ENCODE measurements at places on chromosomes 6 and 20.

DNA sequence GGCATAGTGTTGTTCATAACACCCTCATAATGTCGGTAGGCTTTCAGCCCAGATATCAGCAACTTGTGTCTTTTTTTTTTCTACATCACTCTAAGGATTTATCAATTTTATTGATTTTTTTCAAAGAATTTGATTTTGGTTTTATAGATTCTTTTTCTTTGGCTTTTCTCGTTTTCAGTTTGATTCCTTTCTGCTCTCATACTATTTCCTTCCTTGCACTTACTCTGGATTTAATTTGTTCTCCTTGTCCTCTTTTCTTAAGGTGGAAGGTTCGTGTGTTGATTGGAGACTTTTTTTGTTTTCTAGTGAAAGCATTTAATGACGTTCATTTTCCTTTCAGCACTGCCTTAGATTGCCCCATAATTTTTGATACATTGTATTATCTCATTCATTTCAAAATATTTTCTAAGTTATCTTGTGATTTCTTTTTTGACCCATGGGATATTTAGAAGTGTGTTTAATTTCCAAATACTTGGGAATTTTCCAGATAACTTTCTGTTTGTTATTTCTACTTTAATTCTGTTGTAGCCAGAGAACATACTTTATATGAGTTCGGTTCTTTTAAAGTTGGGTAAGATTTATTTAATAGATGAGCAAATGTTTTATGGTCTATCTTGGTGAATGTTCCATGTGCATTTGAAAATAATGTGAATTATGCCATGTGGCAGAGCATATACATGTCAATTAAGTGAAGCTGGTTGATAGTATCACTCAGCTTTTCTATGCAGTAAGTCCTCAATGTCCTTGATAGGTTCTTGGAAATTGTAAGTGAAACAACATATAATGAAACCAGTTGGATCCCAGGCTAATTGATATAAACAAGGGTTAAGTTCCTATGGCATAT lies 62.8 kb downstream of the IRF4 start:
- DNase-seq = no peak

GRCh38 chr6:21201187-21201586 lies 392.4 kb upstream of the SOX4 start:
- DNase-seq = no peak

- DNase-seq = no peak
Observed at GRCh38 chr6:113403966-113404595, 453.1 kb upstream of the MARCKS start.

- DNase-seq = peak; percentile 15
Observed at GRCh38 chr6:41247882-41248705, 19.9 kb downstream of the TREML4 start.

GRCh38 chr20:10468340-10468845 lies 33.3 kb downstream of the SLX4IP start:
- DNase-seq = no peak

DNA sequence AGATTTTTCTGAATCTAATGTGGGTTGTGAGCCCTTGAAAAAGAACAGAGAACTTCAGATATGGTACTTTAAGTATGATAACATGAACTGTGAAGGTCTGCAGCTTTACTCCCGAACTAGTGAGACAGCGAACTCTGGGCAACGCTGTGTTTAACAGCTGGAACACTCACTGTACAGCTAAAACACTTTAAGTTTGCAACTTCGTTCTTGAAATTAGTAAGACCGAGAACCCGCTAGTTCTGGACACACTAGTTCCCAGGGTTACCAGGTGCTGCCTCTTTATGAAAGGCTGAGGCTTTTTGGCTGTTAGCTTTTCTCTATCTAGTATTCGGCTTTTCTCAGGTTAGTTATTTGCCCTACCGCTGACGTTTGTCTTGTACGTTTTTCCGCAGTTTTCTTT lies 52.9 kb downstream of the RIOK1 start:
- DNase-seq = no peak

- no peak for DNase-seq
Observed at GRCh38 chr6:12893036-12893435, 176.5 kb downstream of the PHACTR1 start.

DNA sequence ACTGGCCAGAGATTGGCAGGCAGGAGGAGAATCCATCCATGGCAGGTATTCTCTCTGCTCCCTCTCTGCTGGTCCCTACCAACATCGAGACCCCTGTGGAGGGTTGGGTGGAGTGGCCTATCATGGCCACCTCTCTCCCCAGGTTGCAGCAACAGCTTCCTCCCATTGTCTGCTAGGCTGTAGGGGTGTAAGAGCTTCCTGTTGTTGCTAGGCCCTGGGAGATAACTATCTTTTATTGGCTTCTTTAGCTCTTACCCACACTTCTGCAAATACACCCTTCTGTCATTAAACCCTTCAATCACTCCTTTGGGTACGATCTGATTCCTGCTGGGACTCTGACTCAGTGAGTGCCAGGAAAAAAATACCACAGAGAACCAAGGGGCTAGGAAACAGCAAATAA lies 66.6 kb upstream of the FAM184A start:
- no peak for DNase-seq

DNA sequence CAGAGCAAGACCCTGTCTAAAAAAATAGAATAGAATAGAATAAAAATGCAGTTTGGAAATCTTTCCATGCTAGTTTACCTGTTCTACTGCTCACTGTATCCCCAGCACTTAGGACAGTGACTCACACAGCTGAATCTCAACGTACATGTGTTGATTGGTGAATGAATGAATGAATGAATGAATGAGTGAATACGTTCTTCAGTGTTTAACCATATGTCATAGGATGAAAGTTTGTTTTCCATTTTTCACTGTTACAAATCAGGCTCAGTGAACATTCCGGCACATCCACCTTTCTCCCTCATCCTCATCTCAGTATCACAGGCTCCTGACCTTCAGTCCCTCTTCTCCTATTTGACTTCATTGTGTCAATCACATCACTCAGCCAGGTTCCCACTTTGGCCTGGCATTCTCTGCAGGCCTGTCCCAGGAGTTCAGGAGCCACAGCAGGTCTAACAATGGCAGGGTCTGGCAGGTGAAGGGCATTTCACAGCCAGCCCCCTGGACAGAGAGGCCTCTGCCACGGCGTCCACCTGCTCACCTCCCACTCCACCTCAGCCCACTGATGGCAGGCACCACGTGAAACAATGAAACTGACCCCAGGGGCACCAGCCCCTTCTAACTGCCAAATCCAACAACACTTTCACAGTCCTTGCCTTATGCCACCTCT lies 7.9 kb downstream of the ZC3H12D start:
- no peak for DNase-seq

- DNase-seq = no peak
Observed at GRCh38 chr6:143755301-143755744, 77.6 kb downstream of the PHACTR2 start.

GRCh38 chr6:125818225-125818657 lies 27.5 kb downstream of the NCOA7 start:
- DNase-seq = no peak

GRCh38 chr20:63248835-63249591 lies 5.2 kb downstream of the NKAIN4 start:
- DNase-seq = no peak

GRCh38 chr6:91173651-91174050 lies 586.8 kb upstream of the MAP3K7 start:
- DNase-seq = no peak

DNA sequence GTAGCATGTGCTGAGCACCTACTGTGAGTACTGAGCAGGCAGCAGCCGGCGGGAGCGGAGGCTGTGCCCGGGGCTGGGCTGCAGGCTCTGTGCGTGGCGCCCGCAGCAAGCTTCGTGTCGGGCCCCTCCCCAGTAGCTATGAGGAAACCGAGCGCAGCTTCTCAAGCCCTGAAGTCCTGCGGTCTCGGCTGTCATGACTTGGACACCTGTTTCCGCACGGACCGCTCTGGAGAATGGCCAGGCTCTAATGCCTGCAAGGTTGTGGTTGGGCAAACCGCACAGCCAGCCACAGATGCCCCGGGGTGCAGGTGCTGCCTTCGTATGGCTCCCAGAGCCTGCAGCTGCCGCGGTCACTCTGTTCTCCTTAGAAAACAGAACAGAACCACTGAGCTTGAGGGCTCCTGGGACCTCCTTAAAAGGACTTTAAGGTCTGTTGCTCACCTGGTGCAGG lies 33.7 kb downstream of the PYGB start:
- DNase-seq = peak; percentile 83

DNA sequence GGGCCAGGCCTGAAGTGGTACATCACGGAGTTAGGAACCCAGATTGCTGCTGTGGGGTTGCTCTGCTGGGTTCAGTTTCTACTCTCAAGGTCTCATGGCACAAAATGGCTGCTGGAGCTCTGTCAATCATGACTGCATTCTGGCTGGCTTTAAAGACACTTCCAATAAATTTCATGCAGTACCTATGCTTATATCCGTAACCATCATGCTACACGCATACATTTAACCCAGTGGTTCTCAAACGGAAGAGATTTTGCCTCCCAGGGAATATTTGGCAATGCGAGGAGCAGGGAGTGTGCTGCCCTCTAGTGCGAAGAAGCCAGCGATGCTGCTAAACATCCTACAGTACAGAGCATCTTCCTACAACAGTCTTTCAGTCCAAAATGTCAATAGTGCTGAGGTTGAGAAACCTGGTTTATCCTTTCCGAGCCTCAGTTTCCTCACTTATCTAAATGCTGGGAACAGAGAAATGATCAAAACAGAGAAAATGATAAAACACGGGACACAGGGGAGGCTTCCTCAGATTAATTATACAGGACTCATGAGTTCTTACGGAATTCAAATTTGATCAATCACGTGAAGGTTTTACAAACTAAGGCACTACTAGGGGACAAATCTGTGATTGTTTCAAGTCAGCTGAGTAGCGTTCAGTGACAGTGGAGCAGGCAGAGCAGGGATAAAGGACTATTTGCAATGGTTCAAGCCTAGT lies 9.6 kb upstream of the SLC2A10 start:
- no peak for DNase-seq

DNA sequence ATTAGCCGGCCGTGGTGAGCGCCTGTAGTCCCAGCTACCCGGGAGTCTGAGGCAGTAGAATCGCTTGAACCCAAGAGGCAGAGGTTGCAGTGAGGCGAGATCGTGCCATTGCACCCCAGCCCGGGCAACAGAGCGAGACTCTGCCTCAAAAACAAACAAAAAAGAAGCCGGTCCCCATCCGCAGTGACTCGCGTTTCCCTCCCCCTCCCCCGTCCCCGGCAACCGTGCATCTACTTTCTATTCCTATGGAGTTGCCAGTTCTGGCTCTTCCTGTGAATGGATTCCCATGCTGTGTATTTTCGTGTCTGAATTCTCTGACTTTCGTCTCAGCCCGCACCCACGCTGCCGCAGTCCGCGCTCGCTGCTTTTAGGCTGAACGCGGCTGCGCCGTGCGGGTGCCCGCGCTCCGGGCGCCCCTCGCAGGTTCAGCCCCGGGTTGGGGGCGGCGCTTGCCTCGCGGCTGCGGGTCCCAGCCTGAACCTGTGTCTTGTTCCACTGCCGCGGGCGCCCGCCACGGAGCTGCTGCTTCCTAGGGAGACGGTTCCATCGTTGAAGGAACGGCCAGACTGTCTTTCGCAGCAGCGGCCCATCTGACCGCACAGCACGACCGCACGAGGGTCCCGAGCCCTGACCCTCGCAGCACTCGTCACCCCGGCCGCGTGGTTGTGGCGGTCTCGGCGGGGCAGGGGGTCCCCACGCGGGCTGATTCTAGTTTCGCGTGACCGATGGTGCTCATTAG lies 1.1 kb upstream of the MRGBP start:
- DNase-seq = peak; percentile 82

DNA sequence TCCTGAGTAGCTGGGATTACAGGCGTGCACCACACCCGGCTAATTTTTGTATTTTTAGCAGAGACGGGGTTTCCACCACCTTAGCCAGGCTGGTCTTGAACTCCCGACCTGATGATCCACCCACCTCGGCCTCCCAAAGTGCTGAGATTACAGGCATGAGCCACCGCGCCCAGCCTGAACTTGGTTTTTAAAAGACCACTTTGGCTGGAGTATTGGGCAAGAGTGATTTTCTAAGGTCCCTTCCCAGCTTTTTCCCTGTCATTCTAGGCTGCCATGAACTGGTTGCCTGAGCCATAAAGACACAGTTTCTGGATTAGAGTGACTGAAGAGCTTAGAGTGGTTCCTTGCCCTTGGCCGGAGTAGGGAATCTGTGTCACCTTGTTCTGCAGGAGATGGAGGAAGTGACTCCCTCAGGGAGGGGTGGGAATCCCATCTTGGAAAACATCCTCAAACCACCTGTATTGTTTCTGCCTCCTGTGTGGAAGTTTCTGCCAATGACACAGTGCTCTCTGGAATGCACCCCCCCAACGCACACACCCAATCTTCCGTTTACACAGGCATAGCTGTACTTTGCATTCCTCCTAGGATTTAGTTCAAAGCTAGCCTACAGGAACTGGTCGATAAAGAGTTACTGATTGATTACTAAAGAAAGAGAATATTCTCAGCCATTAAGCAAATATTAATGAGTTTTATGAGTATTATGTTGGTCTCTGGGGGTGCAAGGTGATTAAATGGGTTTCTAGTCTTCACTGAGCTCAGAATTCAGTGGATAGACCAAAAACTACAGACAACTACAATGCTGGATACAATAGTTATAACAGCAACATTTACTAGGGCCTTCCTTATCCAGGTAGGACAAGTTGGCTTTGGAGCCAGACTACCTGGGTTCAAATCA lies 18.2 kb downstream of the BCL2L1 start:
- no peak for DNase-seq

DNA sequence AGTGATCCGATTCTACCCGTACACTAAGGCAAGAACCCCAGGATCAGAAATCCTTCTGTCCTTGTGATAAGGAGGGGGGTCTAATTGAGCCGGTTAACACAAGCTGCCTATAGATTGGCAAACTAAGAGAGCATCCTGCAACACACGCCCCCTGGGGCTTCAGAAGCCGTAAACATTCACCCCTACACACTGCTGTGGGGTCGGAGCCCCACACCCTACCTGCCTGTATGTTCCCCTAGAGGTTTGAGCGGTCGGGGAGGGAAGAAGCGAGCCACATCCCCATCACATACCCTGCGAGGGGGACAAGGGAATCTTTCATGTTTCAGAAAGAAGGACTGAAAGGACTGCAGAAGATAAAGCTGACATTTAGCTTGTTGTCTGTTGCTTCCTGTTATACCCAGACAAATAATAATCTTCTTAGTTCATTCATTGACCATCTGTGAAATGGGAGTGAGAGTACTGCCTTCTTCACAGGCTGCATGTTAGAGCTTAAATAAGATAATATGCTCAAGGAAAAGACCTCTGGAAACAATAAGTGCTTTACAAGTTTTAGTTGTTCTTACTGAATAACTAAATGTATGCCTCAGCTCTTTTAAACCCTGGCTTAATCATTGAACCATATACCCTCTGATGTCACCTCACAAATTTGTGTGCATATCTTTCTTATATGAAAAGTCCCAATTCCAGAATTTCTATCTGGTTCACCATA lies 74.2 kb upstream of the RNF217 start:
- no peak for DNase-seq

- DNase-seq = no peak
Observed at GRCh38 chr20:48215536-48215935, 430.3 kb upstream of the SULF2 start.

DNA sequence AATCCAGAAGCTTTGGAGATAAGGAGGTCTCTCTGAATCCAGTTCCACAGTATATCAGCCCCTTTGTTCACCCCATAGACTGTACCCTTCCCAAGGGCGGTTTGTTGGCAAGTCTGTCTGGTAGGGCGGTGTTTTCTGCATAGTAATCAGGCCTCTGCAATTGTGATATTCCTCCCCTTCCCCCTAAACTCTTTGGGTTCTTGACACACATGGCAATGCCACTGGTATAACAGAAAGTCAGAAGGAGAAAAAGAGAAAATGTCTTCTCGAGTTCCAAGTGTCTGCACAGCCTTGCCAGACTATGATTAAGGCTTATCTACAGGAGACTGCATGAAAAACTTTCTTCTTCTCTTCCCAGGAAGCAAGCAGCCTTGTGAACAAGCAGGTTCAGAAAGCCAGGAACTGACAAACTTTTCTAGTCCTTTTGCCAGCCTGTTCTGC lies 45.6 kb downstream of the FOXO3 start:
- DNase-seq = no peak

GRCh38 chr20:62506087-62506486 lies 30.3 kb upstream of the GATA5 start:
- no peak for DNase-seq
